Activated CD8-positive, alpha-beta memory T cell treated with anti-CD3 and anti-CD28 coated beads for 1 hour (primary cell): ENCODE measurements at places on chromosomes 7 and 10.

GRCh38 chr10:57992321-57993077 is 275.2 kb downstream of the IPMK start:
- no peak for DNase-seq

DNA sequence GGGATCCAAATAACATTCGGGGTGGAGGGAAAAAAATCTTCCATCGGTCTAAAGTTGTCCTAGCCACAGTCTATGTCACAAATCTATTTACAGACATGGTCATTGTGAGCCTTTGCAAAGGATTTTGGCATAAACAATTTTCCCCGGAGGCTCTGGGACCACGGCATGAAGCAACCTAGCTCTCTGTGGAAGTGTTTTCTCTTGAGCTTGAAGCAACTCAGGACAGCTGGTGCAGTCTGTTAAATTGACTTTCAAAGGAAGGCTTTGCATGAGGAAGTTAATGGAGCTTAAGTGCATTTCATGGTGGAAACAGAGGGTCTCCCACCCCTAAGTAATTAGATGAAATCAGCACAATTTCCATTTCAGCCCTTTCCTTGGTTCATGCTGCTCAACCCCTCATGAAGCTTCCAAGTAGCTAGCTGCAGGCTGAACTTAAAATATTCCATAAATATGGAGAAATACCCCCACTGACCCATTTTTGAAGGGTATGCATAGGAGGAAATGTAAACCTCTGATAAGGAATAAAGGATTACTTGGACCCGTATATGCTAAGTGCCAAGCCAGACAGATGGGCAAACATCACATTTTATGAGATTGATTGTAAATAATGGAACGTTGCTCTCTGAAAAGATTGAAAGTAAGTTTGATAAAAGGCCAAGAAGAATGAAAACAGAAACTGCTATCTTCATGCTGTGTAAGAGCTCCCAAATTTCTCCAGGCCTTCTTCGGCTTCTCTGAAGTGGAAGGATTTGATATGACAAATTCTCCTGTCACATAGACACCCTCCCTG is 39.9 kb downstream of the CCDC3 start:
- DNase-seq, result no peak

DNA sequence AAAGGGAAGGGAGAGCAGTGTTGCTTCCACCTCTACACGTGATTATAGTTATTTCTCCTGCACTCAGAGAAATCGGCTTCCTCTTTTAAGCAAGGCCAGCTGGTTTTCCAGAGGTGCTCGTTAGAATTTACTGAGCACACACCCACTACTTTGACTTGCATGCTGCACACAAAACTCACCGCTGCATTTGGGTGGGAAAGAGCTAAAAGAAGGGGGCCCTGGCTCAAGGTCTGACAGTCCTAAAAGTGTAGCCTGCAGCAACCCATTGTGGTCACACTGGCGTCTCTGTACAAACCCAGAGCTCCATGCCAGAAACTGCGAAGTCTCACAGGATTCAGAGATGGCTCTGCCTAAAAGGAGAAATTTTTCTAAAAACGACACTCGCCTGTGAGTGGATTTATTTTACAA is 133.7 kb downstream of the SLC25A13 start:
- no peak for DNase-seq

- DNase-seq, result no peak
These were observed 167.4 kb downstream of the SKAP2 start for GRCh38 chr7:26696978-26697377.

- DNase-seq, result no peak
These were observed 134.0 kb upstream of the SEMA3D start for GRCh38 chr7:85320699-85321476.

DNA sequence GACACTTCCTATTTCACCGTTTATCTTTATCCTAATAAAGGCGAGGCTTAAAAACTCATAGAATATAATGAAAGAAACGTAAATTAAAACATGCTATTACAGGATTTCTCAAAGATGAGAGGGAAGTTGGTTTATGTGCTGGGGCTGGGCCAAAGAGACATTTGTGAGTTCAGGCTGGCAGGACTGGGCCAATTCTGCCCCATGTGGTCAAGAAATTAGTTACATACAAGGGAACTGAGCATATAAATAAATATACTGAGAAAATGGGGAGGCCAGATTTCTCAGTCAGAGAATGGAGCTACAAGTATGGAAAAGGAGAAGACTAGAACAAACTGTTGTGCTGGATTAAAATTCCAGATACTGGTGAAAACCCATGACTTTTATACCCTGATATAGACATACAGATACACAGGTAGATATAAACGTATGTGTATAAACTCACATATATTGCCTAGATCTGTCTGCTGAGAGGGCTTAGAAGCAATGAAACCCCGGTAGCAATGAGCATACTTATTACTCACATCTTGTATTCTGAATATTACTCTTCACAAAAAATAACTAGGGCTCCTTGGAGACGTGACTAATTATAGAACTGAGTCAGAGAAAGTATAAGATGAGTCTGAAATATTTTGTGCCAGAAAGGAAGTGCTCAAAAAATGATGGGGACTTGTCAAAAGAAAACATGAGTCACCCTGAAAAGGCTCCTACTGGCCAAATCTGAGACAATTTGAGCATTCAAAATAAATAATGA is 155.7 kb upstream of the FGFR2 start:
- DNase-seq, result no peak

DNA sequence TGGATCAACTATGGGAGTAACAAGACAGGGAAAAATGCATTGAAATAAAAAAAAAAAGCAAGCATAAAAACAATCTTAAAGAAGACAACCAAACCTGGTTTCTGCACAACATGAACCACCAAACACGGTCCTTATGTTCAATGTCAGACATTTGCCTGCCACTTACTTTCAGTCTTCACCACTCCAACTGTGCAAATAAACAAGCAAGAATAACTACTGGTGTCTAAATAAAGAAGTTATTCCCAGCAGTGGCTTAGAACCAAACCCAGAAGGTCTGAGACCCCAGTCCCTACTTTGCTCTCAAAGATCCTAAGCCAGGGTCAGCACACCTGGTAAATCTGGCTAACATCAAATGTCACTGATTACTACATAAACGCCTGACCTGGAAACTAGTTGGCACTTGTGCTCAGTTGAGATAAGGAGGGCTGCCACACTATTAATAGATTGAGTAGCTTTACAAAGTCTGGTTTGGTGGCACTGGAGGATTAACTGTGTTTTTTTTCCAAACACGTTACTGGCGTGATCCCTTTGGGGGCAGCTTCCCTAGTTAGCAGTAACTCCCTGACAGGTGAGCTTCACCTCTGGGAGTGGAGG is 62.7 kb upstream of the ABLIM1 start:
- DNase-seq, result no peak

DNA sequence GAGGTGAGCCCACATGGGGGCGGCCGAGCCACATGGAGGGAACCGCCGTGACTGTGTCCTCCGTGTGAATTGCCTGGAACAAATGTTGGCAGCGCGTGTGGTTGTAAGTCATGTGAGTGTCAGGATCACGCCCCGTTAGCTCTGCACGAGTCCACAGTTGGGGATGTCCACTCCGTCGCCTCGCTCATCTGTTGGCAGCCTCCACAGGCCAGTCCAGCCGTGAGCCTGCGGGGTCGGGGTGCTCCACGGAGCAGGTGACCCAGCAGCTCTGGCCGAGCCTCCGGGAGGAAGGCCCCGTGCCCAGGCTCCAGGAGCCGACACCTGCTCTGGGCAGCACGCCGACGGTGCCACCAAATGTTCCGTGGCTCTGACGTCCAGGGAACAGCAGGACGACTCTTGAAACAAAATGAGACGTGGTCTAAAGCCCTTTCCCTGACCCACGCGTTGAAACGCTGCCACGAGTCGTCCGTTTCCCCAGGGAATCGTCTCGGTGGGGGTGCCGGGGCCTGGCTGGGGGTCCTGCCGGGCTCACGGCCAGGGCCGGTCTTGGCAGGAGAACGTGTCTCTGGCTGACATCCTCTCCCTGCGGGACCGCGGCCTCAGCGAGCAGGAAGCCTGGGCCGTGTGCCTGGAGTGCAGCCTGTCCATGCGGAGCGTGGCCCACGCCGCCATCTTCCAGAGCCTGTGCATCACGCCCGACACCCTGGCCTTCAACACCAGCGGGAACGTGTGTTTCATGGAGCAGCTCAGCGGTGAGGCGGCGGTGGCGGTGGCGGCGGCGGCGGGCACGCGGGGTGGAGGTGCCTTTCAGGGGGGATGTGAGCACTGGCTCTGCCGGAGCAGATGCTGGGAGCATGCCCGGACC is 7.0 kb downstream of the KNDC1 start:
- DNase-seq, result no peak

DNA sequence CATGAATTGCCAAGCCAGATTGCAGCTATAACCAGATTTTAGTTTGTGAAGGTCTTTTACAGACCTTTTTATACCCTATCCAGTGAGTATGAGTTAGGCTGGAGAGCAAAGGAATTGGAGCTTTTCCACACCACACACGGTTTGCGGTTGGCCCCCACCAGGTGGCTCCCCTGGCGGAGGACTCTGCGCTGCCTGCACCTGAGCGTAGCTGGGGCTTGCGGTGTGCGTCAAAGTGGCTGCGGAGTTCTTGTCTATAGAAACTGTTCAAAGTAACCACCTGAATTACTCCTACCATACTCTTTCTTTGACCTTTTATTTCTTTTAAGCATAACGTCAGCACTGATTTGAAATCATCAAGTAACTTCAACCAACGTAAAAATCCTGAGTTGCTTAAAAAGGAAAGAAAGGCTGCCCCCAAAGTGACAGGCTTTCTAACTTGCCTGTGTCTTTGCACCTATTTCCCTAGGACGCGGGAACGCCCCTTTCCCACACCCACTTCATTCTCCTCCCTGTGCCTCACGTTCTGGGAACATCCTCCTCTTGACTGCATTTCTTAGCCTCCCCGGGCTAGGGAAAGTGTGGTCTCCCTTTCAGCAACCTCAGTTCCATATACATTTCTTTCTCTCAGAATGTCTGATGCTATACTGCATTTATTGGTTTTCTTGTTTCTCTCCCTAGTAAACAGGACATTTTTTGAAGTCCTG is 47.6 kb upstream of the TMEM72 start:
- DNase-seq, result no peak

GRCh38 chr7:95365151-95365550 is 31.0 kb downstream of the PON3 start:
- no peak for DNase-seq

DNA sequence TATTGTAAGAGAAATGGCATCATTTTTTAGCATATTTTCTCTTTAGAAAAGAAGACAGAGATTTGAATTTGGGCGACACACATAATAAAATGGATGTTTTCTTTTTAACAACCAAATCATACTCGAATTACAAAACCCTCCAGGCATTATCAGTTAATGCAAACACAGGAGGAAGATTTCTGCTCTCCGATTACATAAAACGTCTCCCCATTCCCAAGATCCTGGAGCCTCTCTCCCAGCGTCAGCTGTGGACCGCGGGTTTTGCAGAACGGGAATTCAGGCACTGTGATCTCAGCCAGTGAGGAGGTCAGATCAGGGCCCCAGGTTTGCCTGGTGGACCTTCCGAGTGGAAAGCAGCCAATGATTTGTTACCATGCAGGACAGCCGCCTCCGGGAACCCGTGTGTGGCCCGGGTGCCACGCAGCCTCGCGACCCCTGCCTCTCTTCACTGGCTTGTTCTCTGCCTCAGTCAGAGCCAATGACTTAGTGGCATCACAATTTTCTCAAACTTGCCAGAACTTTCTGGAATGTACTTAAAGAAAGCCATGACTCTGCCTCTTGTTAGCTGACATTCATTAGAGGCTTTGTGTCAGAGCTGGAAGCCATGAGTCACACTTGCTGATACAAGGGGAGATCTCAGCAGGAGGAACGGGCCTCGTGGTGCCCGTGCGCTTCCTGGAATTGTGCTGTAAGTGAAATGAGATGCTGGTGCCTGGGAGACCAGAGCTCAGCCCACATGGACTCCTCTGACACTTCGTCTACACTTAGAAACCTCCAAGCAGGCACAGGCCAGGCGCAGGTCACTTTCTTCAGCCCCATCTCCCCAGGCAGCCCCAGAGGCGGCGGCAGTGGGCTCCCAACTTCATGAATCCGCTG is 246.1 kb downstream of the KLF6 start:
- no peak for DNase-seq

DNA sequence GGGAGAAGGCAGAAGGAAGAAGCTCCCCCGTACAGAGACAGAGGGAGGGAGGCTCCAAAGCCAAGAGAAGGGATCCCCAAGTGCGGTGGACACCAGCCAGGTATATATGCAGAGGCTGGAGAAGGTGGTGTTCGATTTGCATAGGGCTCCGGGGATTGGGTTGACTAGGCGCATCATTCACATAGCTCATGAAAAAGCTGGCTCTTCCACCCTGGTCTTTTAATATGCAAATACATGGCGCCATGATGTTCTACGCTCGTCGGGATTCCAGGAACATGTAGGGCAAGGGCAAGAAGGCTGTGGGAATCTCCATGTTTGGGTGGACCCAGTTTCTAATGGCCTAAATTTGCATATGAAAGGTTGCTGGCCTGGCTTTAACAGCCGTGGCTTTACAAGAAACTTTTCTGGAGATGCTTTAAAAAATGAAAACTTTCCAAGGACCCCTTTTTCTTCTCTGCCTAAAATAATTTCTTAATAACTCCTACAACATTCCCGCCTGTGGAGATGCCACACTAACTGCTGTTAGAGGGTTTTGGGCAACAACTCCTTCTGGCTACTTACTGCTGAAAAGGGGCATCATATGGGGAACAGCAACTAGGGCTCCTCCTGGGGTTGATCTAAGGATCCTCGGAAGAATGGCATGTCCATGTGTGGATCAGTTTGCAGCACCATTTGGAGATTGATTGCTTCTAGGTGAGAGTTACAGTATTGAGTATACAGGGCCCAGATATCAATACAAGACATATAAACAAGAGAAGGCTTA is 28.3 kb downstream of the C1GALT1 start:
- no peak for DNase-seq

DNA sequence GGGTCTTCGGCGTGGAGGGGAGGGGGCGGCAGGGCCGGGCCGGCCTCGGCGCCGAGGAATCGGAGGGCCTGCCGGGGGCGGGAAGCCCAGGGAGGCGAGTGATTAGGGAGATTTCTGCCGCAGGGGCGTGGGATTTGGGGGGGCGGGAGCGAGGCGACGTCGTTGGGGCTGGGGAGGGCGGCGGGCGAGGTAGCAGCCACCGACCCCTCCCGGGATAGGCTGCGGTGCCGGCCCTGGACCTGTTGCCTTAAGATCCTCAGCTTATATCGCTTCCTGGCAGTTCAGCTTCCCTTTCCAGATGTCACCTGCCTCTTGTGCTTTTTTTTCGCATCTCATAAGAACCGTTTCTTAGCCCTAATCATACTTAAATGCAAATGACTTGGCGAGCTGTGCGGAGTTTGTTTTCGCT is 655 bp downstream of the LMTK2 start:
- no peak for DNase-seq

DNA sequence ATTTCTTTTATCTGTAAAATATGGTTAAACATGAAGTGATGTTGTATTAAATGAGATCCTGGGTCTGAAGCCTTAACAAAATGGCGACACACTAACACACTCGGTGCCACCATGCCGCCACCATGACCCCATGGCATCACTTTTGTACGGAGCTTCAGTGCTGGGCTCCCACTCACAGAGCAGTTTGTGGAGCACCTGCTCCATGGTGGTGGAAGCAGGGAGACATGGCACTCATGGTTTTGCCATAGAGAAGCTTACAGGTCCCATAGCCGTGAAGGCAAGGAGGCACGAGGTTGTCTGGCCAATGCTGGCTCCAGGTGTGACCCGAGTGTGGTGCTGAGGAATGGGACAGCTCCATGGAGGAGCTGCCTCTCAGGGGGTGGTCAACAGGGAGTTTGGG is 63.5 kb upstream of the EN2 start:
- no peak for DNase-seq
